Stimulated activated CD4-positive, alpha-beta T cell treated with anti-CD3 and anti-CD28 coated beads, Interleukin-12 subunit alpha, Interleukin-12 subunit beta, amount 100 ng/mL, for 4 hours (primary cell): ENCODE measurements at places on chromosomes 5 and 9.

DNA sequence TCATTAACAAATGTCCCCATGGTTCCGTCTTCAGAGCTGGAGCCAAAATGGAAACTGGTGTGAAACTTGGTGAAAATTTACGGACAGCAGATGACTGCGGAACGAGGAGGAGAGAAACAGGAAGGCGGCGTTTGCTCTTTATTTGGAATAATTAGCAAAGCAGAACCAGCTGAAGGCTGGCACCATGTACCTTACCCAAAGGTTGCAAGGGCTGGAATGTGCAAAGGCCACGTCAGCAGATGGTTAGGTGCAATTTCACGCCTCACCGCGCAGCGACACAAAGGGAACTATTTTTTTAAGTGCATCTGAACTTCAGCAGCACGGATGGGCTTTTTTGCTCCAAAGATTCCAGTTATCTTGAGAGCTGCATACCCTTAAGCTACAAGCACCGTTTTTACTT, 127.4 kb downstream of the COL23A1 start:
- DNase-seq: no peak

DNA sequence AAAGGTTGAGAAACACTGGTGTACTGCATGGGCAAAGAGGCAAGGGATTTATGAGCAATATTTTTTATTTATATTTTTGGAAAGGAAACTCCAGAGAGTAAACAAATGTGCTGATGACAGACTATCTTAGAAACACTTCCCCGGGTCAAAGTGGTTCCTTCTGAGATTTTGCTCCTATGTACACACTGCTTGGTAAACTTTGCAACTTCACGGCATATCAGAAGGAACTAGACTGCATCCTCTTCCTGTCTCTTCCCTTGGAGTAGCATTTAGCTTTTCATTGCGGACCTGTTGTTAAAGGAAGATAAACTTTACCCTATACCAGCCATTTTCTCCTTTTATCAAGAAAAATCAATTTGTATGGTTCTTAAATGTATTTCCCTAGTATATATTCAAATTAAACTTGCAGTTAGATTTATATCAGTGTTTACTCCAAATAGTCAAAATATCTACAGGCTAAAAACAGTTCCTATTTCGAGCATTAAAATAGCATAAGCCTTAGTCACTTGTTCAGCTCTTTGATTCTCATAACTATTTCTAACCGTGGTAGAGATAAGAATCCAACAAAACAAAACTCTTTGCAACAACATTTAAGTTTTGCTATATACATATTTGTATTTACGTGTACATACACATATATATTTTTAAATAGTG, 48.0 kb upstream of the LRRC19 start:
- no peak for DNase-seq

DNA sequence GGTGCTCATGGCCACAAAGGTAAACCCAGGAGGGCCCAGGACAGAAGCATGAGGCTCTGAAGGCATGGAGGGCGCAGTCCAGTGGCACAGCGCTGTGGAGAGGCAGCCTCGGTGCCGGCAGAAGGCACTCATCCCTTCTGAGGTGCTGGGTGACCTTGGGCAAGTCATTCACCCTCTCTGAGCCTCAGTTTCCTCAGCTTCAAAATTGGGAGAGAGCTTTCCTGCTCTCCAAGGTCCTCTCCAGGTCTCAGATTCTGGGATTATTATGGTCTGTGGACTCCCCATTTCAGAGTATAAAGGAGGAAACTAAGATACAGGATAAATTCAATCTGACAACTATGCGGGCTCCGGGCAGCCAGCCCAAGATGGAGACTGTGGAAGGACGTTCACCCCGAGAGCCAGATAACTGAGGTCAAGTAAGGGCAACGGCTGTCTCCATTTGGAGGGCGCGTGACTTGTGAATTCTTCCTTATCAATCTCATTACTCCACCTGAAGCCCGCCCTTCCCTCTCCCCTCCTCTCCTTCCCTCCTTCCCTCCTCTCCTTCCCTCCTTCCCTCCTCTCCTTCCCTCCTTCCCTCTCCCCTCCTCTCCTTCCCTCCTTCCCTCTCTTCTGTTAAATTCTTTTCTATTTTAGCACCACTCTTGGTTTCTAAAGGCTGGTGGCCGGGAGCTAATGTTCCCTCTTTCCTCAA, 58.1 kb downstream of the LRSAM1 start:
- no peak for DNase-seq

DNA sequence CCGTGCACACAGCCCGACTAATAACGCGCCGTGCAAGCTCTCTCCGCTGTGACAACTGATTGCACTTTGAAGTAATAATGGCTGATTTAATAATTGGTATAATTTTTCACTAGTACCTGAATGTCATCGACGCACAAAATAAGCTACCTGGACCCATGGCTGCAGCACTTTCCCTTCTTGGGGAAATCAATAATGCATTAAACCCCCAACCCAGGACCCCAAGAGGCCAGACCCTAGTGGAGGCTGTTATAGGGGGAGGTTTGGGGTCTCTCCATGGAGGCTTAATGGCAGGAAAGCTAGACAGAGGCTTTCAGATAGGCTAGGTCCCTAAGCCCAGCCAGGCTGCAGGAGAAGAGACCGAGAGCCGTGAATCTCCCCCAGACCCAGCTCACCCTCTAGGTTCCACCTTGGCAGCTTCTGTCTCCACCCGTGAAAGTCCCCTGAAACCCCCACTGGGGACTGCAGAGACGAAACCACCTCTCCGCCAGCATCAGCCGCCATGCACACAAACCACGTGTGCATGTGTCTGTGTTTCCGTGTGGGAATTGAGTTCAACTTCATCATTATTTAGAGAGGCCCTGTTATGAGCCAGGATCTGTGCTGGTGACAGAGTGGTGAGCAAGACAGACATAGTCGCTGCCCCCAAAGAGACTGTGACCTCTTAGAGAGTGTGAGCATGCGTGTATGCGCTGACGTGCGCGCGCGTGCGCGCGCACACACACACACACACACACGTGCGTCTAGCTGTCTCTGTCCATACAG, 168.6 kb upstream of the MVB12B start:
- no peak for DNase-seq
